ENCODE measurements at places on chromosomes 12 and 14.

DNA sequence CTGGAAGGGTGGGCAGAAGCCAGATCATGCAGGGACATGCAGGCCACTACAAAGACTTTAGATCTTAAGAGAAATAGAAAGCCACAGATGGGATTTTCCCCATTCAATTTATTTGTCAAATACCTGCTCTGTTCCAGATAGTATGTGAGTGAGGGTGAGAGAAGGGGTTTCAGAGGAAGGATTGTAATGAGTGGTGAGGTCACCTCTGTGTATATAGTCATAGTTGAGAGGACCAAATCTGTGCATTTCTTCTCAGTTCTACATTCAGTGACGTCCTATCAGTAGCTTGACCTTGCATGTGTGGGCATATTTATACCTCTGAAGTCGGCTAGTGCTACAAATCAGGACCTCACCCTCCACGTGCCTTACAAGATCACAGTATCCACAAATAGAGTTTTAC lies 31.2 kb upstream of the RBM19 start:
- no peak for DNase-seq

- DNase-seq = no peak
Measured at GRCh38 chr14:86518298-86518697, 988.4 kb downstream of the FLRT2 start.

GRCh38 chr12:29270446-29270845 lies 110.5 kb downstream of the ERGIC2 start:
- no peak for DNase-seq

GRCh38 chr12:13130981-13131380 lies 27.5 kb upstream of the GSG1 start:
- no peak for DNase-seq

- DNase-seq = no peak
Measured at GRCh38 chr12:110657747-110658146, 31.2 kb downstream of the HVCN1 start.

DNA sequence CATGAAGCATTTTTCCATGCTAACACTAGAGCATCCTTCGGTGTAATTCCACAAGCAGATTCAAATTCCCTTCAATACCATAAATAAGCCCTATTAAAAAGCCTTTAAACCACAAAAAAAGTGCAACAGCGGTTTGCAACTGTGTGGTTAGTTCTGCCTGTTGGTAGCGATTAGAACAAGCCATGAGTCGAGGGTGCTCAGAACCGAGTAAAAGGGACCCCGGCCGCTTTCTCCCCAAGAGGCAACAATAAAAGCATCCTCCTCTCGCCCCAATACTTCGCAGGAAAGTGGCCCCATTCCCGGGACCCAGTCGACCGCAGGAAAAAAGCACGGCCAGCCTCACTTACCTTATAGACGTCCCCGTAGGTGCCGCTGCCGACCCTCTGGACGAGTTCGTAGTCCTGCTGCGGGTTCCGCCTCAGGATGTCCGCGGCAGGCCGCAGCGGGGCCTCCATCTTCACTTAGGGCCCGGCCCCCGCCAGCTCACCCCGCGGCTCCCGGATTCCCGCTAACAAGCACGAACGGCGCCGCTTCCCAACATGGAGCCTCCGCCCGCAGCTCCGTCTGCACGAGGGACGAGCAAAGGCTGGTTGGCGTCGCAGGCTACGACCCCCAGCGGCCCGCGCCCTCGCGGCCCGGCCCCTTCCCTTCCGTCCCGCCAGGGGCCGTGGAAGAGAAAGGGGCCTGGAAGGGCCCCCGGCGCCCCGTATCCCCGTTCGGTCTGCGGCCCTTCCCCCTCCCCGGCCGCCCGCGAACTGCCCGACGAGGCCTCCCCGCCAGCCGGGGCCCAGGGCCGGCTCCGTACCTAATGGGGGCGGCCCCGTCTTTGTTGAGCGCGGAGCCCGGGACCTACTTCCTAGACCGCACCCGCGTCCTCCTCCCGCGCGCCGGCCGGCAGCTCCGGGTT lies 521 bp downstream of the MAP4K5 start:
- no peak for DNase-seq

Data from stimulated activated CD4-positive, alpha-beta T cell treated with anti-CD3 and anti-CD28 coated beads, Interleukin-1b, Interleukin-23, amount 100 ng/mL, for 1 hour (primary cell).